ENCODE measurements at places on chromosomes 12 and 14.

DNA sequence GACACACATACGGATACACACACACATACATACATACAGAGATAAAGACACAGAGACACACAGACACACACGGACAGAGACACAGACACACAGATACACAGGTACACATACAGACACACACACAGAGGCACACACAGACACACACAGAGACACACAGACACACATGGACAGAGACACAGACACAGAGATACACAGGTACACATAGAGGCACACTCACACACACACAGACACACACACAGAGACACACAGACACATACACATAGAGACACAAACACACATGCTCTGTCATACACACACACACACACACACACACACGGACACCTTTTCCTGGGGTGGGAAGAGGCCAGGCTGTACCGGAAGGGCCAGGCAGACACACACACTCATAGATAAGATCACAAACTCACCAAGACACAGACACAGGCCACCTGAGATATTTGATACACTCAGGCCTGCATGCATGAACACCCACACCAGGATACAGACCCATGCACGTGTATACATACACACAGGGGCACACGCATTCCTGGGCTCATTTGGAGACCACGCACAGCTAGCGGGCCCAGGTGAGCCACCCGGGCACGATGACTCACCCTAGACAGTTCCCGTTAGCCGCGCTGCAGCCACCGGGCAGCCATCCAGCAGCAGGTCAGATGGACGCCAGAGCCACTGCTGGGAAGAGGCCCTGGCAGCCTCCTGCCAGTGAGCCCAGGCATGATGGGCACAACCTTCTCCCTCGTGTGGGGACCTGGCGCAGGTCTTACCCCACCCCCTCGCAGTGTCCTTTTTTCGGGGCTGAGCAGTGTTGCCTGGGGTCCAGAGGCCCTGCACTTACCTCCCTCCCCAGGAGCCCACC, 1.8 kb upstream of the AHNAK2 start:
- no peak for DNase-seq

- no peak for DNase-seq
These were observed 145.3 kb downstream of the CACNA1C start for GRCh38 chr12:2198005-2198501.

- DNase-seq: no peak
These were observed 100.7 kb downstream of the DUSP6 start for GRCh38 chr12:89251342-89252271.

DNA sequence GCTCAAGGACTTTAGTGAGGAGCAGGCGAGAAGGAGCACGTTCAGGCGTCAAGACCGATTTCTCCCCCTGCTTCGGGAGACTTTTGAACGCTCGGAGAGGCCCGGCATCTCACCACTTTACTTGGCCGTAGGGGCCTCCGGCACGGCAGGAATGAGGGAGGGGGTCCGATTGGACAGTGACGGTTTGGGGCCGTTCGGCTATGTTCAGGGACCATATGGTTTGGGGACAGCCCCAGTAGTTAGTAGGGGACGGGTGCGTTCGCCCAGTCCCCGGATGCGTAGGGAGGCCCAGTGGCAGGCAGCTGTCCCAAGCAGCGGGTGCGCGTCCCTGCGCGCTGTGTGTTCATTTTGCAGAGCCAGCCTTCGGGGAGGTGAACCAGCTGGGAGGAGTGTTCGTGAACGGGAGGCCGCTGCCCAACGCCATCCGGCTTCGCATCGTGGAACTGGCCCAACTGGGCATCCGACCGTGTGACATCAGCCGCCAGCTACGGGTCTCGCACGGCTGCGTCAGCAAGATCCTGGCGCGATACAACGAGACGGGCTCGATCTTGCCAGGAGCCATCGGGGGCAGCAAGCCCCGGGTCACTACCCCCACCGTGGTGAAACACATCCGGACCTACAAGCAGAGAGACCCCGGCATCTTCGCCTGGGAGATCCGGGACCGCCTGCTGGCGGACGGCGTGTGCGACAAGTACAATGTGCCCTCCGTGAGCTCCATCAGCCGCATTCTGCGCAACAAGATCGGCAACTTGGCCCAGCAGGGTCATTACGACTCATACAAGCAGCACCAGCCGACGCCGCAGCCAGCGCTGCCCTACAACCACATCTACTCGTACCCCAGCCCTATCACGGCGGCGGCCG, 1.1 kb downstream of the PAX9 start:
- DNase-seq: no peak

GRCh38 chr12:124620606-124621295, 53.3 kb upstream of the NCOR2 start:
- no peak for DNase-seq

- DNase-seq: no peak
These were observed 31.3 kb downstream of the MIA2 start for GRCh38 chr14:39265033-39265432.

DNA sequence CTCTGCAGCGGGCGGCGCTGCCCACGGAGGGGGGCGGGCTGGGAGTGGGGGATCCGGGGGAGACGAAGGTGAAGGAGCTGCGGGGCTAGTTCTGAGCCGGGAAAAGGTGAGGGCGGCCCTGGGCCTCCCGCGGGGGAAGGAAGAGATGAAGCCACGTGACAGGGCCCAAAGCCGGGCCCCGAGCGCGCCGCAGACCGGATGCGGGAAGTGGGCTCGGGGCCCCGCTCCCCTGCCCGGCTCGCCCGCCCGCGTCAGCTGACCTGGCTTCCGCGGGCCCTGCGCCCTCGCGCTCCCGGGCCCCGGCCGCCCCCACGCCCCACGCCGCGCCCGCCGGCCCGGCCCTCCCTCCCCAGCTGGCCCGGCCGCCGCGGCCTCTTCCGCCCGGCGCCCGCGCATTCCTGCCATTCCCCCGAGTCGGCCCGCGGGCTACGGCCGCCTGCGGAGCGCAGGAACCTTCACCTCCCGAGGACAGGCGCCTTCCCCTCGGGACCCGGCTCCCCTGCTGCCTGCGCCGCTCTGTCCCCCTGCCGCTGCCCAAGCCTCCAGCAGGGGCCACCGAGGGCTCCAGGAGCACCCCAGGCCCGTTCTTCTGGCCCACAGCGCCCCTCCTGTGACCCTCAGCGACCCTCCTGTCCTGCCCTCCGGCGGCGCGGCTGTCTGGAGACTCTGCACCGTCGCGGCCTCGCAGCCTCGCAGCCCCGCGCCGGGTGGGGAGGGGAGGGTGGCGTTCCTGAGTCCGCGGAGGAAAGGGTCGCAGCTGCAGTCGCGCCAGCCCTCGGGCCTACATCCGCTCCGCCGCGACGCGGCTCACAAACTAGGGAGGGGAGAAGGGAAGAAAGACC, 20.4 kb downstream of the NINJ2 start:
- no peak for DNase-seq

DNA sequence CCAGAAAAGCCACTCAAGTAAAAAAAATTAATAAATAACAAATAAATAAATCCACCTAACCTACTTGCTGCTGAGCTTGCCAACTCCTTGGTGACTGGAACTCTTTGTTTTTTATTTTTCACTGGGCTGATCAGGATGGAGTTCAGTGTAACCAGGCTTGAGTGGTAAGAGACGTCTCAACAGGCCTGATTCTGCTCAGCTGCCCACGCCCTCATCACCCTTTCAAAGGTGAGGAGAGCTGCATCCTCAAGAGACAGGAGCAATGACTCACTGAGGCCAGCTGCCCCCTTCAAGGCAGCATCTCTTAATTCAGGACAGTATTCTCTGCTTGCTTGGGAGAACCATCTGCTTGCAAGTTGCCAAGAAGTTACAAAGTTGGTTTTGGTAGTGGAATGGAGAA, 111.9 kb upstream of the CPM start:
- no peak for DNase-seq

DNA sequence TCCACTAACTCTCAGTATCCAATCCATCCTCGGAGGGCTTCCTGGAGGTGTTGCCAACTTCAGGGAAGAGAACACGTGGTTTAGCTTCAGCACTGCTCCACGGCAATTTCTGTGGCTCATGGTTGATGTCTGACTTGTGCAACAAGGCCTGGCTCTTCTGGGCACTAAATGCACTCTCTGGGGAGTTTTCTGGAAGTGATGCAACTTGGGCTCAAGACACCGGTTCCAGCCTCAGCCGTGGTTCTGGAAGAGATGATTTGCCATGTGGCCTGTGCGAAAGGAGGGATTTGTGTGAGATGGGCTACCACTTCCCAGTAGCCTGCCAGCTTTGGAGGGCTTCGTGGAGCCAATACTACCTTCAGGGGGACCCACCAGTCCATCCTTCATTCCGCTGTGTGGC, 118.6 kb upstream of the RTL1 start:
- DNase-seq: no peak

DNA sequence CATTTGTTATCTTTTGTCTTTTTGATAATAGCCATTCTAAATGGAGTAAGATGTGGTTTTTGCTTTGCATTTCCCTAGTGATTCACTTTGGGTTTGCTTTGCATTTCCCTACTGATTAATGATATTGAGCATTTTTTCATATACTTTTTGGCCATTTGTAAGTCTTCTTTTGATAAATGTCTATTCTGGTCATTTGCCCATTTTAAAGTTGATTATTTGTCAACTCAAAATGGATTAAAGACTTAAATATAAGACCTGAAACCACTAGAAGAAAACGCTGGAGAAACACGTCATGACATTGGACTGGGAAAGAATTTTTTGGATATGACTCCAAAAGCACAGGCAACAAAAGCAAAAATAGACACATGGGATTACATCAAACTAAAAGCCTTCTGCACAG, 148.0 kb downstream of the APAF1 start:
- no peak for DNase-seq
